ENCODE measurements at places on chromosomes 6 and 20.

DNA sequence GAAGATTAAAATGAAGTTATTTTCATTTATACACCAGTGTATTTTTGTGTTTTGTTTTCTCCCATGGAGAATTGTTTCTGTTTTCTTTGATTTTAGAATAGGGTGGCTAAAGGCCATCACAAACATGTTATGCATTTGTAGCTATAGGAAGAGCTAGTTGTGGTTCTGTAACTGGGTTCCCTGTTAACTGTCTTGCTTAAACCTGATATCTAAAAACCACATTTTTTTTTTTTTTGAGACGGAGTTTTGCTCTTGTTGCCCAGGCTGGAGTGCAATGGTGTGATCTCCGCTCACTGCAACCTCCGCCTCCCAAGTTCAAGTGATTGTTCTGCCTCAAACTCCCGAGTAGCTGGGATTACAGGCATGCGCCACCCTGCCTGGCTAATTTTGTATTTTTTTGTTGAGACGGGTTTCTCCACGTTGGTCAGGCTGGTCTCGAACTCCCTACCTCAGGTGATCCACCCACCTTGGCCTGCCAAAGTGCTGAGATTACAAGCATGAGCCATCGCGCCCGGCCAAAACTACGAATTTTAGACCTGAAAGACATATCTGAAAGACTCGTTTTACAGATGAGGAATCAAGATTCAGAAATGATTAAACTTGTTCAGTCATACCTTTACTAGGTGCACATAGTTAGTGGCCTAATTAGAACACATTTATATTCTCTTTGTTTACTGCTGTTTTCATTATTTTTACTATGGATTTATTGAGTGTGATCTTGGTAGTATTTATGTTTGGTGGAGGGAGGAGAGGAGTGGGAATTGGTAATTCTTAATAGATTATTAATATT is 18.0 kb downstream of the SCAF8 start:
- no peak for DNase-seq

- no peak for DNase-seq
Measured at GRCh38 chr6:38236631-38237030, 403.1 kb downstream of the BTBD9 start.

- DNase-seq: no peak
Measured at GRCh38 chr6:69926745-69927144, 60.4 kb downstream of the COL19A1 start.

GRCh38 chr20:59171986-59172385 is 8.4 kb downstream of the ZNF831 start:
- DNase-seq: no peak

DNA sequence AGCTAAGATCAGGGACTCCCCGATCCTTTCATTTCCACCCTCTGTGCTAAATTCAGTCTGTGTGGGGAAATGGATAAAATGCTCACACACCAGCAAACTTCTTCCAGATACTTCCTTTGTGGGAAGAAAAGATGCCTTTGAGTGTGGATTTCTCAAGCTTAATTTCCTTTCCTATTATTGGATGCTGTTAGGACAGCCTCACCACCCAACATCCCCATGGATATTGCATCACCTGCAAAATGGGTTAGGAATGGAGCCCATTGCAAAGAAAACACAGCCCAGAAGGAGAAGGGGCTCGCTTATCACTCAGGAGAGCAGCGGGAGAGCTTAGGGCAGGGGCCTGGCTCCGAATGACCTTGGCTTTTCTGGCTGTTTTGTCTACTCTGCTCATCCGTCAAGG is 272.2 kb downstream of the CDC5L start:
- DNase-seq: no peak

GRCh38 chr6:149277621-149278020 is 39.9 kb upstream of the TAB2 start:
- DNase-seq: no peak

Data from NCI-H1105 treated with DMSO at 0.1 percent for 48 hours (cell line).